Activated CD4-positive, alpha-beta T cell treated with anti-CD3 and anti-CD28 coated beads, Interleukin-2, amount 10 ng/mL, durations not matched to agents 24 days and 14 days (primary cell): ENCODE measurements at places on chromosomes 2 and 18. TPM values are rescaled to one million over a fixed set of nuclear protein-coding genes. Genes with fewer than 3 reads are reported as not detected.
A peak's percentile ranks its signal among the peaks of the same experiment; 100 is the strongest.

DNA sequence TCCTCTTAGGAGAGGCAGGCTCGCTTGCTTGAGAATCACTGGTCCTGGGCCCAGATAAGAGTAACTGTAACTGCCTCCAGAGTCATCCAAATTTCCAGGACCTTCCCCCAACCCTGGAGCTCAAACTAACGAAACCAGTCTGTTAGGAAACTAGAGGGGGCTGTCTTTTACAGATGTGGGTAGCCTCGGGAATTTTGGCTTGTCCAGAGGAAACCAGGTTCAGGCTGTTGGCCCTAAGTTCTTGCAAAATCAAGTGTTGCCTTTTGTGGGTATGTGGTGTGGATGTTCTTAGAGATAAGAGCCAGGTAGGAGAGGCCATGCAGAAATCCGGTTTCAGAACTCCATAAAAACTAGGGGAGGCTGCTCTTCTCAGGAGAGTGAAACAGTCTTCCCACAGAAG, 125.0 kb upstream of the DLX2 start:
- no peak overlapping the region for H3K4me3 ChIP-seq
- DNase-seq, result no peak
- H3K36me3 ChIP-seq, result no peaks in the 10 kb centered on the region
- peaks cover 26% of the 10 kb centered on the region for H3K4me1 ChIP-seq
- H3K27me3 ChIP-seq, result peaks cover 2% of the 10 kb centered on the region

GRCh38 chr2:215787025-215787424, 226.3 kb downstream of the MREG start:
- no peak overlapping the region for H3K4me3 ChIP-seq
- H3K36me3 ChIP-seq, result no peaks in the 10 kb centered on the region
- no peak for DNase-seq
- no peak overlapping the region for H3K27ac ChIP-seq
- no peaks in the 10 kb centered on the region for H3K4me1 ChIP-seq

GRCh38 chr2:209762563-209762962, 9.1 kb upstream of the UNC80 start:
- no peak for DNase-seq
- H3K4me1 ChIP-seq, result no peaks in the 10 kb centered on the region
- no peaks in the 10 kb centered on the region for H3K36me3 ChIP-seq
- H3K27me3 ChIP-seq, result no peaks in the 10 kb centered on the region

DNA sequence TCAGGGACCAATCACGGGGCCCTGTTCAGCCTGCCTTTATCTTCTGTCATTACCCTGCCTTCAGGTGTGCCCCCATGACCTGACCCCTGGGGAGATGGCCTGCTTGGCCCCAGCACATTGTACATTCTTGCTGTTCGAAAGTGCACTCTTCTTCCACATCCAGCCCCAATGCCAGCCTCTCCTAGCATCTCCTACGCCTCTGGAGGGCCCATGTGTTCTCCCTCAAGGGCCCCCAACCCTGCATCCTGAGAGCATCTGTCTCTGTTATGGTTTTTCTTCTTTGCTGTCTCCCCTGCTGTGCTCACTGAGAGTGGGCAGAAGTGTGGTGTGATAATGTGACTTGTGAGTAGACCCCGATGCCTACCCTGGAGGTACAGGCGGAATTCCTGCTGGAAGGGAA, 41.5 kb upstream of the OTOS start:
- H3K27ac ChIP-seq, result no peak overlapping the region
- no peak overlapping the region for H3K4me3 ChIP-seq
- H3K27me3 ChIP-seq, result peaks cover 11% of the 10 kb centered on the region
- no peak for DNase-seq
- H3K4me1 ChIP-seq, result no peaks in the 10 kb centered on the region

DNA sequence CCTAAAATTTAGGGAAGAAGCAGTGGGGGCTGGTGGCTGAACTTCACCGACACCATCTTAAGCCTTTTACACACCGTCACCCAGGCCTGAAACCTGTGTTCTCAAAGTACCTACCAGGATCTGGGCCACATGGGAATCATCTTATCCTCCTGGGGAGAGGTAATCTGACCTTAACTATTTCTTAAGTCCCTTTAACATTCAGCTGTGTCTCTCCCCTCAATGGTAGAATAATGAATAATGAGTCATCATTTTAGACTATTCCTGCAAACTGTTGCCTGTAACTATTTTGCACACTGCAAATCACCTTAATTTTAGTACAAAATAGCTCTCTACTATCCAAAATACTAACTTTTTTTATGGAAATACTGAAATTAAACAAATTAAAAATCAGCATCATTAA, 149.4 kb upstream of the KLF7 start:
- H3K27ac ChIP-seq, result no peak overlapping the region
- no peak overlapping the region for H3K4me3 ChIP-seq

DNA sequence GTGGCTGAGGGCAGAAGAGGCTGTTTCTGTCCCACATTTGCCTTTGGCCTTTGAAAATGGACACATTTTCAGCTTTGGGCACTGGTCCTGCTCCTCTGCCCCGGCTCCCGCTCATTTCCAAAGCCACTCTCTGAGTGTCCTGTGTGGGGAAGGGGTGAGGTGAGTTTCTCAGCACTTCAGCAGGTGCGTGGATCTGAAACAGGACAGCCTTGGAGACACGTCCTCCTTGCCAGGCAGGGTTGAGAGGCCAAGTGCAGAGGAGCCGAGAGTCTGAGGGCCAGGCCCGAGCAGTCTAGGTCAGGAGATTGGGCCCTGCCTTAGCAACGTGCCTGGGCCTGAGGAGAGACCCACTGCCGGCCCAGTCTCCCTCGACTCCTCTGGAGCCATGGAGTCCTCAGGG, 21.9 kb upstream of the ALPI start:
- H3K27me3 ChIP-seq, result peaks cover 4% of the 10 kb centered on the region
- H3K36me3 ChIP-seq, result no peaks in the 10 kb centered on the region
- H3K27ac ChIP-seq, result no peak overlapping the region
- H3K4me1 ChIP-seq, result no peaks in the 10 kb centered on the region
- no peak overlapping the region for H3K4me3 ChIP-seq
- DNase-seq, result no peak

GRCh38 chr2:164993287-164994016, 38.1 kb upstream of the SLC38A11 start:
- H3K4me3 ChIP-seq, result no peak overlapping the region
- H3K36me3 ChIP-seq, result no peaks in the 10 kb centered on the region
- H3K4me1 ChIP-seq, result peaks cover 30% of the 10 kb centered on the region
- no peak for DNase-seq
- peaks cover 2% of the 10 kb centered on the region for H3K27me3 ChIP-seq
- H3K27ac ChIP-seq, result no peak overlapping the region

DNA sequence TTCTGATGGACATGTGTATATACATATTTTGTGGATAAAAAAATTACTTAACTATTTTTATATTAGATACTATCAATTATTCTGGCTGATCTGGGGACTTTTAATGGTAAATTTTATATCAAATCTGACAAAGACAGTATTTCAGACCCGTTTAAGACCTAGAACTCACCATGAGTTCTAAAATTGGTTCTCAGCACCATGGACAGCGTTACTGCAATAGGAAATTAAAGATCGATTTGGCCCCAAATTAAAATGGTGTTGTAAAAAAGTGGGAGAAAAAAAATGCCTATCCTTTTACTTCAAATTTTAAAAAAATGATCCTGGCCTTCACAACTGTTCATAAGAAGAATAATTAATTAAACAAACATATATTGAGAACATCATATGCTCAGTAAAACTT, 919 bp upstream of the SCN2A start:
- peak; percentile 66 for DNase-seq
- H3K4me3 ChIP-seq, result no peak overlapping the region
- no peaks in the 10 kb centered on the region for H3K27me3 ChIP-seq

- peaks cover 2% of the 10 kb centered on the region for H3K27me3 ChIP-seq
- no peak for DNase-seq
- H3K4me3 ChIP-seq, result no peak overlapping the region
Measured at GRCh38 chr2:121293450-121294325, 8.7 kb upstream of the TFCP2L1 start.

- H3K4me1 ChIP-seq, result no peaks in the 10 kb centered on the region
- DNase-seq, result no peak
- H3K4me3 ChIP-seq, result no peak overlapping the region
- H3K27me3 ChIP-seq, result peaks cover 5% of the 10 kb centered on the region
- no peak overlapping the region for H3K27ac ChIP-seq
Measured at GRCh38 chr2:231934441-231935206, 8.4 kb upstream of the NPPC start.

GRCh38 chr2:11622611-11623010, 47.4 kb downstream of the NTSR2 start:
- H3K36me3 ChIP-seq, result no peaks in the 10 kb centered on the region
- H3K27ac ChIP-seq, result no peak overlapping the region
- no peaks in the 10 kb centered on the region for H3K4me1 ChIP-seq
- DNase-seq, result no peak
- H3K4me3 ChIP-seq, result no peak overlapping the region
- no peaks in the 10 kb centered on the region for H3K27me3 ChIP-seq

- no peaks in the 10 kb centered on the region for H3K27me3 ChIP-seq
- H3K4me3 ChIP-seq, result peak overlapping the region; percentile 99
- H3K36me3 ChIP-seq, result peaks cover 37% of the 10 kb centered on the region
- peak overlapping the region; percentile 99 for H3K27ac ChIP-seq
- H3K4me1 ChIP-seq, result peaks cover 85% of the 10 kb centered on the region
Measured at GRCh38 chr2:237698358-237698694, 70.9 kb downstream of the LRRFIP1 start.

- H3K27me3 ChIP-seq, result no peaks in the 10 kb centered on the region
- no peaks in the 10 kb centered on the region for H3K36me3 ChIP-seq
- no peak overlapping the region for H3K27ac ChIP-seq
- DNase-seq, result no peak
- H3K4me1 ChIP-seq, result no peaks in the 10 kb centered on the region
Measured at GRCh38 chr2:188272121-188272520, 19.6 kb upstream of the GULP1 start.

- H3K4me3 ChIP-seq, result no peak overlapping the region
- no peak overlapping the region for H3K27ac ChIP-seq
- no peak for DNase-seq
- H3K36me3 ChIP-seq, result no peaks in the 10 kb centered on the region
Measured at GRCh38 chr2:216918088-216918680, 58.3 kb upstream of the TNP1 start.

DNA sequence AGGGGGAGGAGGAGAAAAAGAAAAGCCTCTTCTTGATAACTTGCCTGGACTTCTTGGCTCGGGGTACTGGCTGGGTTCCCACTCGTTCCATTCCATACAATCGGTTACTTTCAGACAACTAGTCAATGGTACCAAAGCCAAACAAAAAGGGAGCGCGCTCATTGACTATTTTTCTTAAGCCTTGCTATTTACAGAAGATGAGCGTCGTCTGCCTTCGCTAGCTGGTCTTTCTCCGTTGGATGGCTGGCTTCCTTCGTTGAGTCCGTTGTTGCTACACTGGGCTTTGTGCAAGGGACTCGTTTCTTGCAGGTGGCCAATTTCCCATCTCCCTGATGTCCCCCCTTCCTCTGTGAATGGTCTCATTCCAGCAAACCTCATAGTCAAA, 260.4 kb downstream of the ZNF516 start:
- H3K4me1 ChIP-seq, result no peaks in the 10 kb centered on the region
- H3K36me3 ChIP-seq, result no peaks in the 10 kb centered on the region
- H3K4me3 ChIP-seq, result no peak overlapping the region
- H3K27me3 ChIP-seq, result no peaks in the 10 kb centered on the region
- no peak for DNase-seq

GCG gene
- not detected in 2 replicates for total RNA-seq

VIT gene
- total RNA-seq, result not detected in 2 replicates

UGT1A4 gene
- total RNA-seq, result not detected in 2 replicates
